ENCODE measurements at places on chromosomes 5 and 9. TPM values are rescaled to one million over a fixed set of nuclear protein-coding genes. Genes with fewer than 3 reads are reported as not detected.

DNA sequence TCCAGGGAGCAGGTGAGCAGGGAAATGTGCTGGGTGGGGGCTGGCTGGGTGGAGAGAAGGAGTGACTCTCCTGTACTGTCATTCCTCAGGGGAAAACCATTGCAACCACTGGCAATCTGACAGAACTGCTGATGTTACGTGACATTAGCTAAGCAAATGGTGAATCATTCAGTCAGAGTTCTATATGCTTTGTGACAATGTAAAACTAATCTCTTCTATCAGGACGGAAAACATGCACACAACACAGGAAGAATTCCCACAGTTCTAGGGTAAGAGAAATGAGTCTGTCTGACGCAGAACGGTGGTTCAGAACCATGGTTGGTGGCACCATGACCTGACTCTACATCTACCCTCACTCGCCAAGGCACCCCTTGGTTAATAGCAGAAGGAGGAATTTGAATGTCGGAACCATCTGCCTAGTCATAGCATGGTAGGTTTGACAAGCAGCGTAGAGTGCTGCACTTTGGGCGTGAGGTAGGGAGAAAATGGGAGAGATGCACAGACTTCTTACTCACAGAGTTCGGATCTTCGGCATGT is 243.6 kb upstream of the PANK3 start:
- DNase-seq = no peak

DNA sequence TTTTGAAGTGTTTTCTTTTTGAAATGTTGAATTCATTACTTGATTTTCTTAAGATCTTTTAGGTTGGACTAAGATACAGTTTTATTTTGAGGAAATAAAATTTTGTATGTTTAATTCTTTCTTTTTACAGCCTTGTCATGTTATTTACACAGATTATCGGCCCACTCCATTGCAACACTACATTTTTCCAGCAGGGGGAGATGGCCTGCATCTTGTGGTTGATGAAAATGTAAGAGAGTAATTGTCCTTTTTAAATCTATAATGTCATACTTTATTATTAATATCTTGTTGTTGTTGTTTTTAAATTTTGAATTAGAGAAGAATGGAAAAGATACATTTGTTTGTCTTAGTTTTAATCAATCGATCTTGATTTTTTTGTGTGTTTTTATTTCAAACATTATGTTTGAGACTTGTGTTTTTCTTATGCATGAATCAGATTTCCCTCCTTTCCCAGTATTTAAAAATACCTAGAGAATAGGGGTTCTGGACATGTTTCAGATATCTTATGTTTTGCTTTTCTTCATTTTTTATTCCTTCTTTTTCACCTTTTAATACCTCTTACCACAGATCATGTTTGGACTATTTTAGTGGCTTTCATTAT is 36.7 kb downstream of the MTREX start:
- DNase-seq = peak; percentile 34

DNA sequence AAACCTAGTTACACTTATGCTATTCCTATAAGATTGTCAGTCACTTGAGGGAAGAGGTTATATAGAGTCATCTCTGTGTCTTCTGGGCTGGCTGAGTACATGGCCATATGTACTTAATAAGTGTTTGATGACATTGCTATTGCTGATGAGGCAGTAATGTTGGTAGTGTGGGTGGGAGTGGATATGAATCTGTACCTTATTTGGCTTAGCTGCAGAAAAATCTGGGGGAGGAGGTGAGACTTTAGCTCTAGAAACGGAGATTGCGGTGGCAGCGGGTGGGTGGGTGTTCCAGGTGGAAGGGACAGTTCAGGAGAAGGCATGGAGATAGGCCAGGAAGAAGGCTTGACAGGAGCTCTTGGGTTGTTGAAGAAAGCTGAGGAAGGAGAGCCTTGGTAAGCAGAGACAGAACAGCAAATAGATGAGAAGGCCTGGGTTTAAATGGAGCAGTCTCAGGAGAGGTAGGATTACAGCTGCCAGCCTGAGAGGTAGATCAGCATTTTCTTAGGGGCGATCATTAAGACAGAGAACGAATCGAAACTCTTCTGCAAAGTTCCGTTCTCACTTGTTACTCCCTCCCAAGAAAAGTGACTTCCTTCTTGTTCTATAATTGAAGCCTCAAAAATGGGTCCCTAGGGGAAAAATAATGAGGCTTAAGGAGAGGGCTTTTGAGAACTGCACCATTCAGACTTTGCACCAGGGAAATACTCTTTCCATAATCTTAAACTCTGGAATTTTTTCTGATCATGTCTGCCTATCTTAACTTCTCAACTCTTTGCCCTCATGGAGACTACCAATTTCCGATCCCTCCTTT is 160.5 kb downstream of the UNC13B start:
- no peak for DNase-seq

Gene RLN2
- total RNA-seq = 0.44 TPM

Gene PRSS3
- total RNA-seq = not detected

- no peak for DNase-seq
Measured at GRCh38 chr5:154198611-154199230, 8.2 kb downstream of the GALNT10 start.

DNA sequence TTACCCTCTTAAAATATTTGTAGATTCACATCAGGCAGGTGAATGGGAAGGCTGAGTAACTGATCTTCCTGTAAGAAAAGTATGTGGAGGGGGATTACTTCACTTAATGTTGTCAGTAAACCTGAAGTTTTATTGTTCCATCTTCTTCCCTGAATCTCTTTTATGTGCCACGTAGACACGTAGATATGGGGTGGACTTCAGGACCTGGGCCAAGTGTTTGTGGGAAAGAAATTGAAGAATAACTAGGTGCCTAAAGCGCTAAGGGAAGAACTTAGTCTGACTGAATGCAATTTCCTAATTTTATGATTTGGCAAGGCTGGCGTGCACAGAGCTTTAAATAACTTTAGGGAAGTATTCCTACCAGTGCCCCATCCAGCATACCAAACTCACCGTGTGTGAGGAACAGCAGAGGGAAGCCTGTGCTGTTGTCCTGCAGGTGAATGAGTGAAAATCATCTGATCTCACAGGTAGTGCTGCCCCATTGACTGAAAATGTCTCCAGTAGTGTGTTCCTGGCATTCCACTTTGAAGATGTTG is 323.4 kb downstream of the KDM4C start:
- no peak for DNase-seq

DNA sequence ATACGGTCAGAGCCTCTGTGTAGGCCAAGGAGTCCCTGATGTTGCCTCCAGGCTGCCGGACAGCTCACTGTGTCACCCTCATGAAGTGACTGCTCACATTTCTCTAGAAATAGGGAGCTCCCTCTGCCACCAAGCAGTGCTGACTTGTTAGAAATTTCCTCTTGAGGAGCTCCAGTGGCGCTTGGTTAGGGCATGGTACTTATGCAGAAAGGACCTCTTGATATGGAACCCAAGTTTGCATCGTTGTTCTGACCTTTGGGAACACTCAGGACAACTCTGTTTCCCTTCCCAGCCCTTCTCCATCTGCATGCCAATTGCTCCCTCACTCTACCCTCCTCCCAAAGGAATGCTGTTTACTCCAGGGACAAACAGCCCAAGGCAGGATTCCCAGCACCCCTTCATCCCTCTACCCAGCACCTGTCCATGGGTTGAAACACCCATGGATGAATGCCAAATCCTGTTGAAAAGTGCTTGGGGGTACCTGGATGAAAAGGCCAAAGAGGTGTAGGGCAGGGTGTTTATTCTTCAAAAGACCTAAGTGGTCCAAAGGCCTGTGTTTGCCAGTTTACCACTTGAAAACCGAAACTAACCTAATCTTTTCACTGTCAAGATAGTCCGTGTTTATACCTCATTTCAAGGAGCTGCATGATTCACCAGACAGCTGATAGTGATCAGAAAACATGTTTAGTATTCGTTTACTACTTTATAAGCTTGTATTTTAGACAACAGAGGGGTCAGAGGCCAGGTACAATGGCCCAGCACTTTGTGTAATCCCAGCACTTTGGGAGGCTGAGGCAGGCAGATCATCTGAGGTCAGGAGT is 51.1 kb downstream of the KLF4 start:
- no peak for DNase-seq

DNA sequence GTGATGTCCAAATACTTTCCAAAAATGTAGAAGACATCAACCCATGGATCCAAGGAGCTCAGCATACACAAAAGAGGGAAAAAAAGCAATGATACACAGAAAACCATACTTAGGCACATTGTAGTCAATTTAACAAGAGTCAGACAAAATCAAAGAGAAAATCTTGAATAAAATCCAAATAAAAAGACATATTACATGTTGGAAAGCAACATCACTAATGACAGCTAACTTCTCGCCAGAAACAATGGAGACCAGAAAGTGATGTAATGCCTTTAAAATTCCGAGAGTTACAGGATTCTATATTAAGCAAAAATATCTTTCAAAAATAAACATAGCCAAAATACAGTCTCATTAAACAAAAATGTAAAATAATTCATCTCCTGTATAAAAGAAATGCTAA is 79.8 kb upstream of the SLCO4C1 start:
- no peak for DNase-seq

Gene OBP2B
- total RNA-seq = not detected

DNA sequence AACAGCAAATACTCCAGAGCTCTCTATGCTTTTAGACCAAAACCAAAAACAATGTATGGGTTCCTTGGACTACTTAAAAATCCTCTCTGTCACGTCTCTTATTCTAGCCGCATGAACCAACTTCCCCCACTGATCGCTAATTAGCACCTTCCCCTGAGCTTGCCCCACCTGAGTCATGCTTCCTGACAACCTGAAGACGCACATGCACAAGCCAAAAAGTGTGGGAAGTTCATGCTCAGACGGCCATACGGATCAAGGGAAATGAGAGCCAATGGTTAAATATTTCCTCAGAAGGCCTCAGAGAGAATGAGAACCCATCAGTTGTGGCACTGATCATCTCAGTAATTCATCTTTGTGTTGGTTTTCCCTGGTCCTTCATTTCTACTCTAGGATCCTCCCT is 199.7 kb downstream of the BNC2 start:
- no peak for DNase-seq

Gene KLHL9
- total RNA-seq = 12.0 TPM

DNA sequence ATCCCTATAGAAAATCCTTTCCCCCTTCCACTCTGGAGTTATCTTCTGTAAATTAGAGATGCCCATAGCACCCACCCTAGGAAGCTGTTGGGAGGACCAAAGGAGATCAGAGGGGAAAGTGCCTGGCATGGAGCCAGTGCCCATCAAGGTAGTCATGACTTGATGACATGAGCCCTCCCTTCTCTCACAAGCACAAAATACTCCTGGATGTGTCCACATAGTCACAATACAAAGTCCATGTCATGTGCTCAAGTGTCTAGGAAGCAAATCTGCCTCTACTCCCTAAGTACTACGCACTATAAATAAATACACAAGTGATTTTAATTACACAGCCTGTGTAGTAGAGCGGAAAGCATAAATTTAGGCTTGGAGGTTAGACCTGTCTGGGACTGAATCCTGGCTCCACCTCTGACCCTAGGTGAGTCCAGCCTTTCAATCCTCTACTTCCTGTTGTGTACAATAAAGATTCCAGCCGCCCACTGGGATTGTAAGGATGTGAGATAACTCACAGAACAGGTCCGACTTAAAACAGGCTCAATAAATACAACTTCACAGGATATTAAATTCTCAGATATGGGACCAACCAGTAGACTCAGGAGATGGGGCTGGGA is 30.6 kb downstream of the TTC39B start:
- DNase-seq = no peak

- peak; percentile 31 for DNase-seq
Measured at GRCh38 chr5:168654211-168654721, 75.1 kb upstream of the PANK3 start.

GRCh38 chr5:141514330-141515133 is 25.7 kb downstream of the PCDHGC5 start:
- DNase-seq = no peak

Measured in left ventricle myocardium inferior (tissue), 1 donor.